ENCODE measurements at places on chromosomes 4 and X.

DNA sequence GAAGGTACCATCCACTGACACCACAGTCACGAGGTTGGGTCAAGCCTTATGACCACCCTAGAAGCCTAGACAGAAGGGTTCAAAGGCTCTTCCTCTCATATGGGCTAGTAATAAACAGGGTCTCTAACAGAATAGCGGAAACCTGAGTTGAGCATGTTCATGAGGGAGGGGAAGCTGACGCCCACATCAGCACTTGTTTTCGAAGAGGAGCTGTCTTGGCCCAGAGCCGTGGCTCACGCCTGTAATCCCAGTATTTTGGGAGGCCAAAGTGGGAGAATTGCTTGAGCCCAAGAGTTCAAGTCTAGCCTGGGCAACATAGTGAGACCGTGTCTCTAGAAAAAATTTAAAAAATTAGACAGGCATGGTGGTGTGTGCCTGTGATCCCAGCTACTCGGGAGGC lies 21.5 kb upstream of the TMSB4X start:
- no peak for DNase-seq

GRCh38 chrX:120662662-120663061 lies 32.8 kb upstream of the C1GALT1C1 start:
- DNase-seq = no peak

DNA sequence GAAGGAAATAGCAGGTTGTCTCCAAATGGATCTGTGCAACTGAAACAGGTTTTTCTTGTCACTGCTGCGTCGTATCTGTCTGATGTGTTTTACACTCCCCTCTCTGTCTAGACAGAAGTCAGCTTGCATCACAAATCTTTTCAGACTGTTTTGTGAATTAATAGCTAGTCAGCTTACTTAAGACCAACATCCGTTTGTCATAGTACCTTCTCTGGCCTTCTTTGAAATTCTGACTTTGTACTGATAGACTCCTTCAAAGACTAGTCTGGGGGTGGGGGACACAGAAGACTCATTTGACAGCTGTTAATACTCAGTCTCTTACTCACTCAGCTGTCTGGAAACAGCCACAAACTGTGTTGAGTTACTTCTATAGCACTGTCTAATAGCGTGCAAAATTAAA lies 197.8 kb downstream of the PALLD start:
- DNase-seq = no peak

- DNase-seq = peak; percentile 9
Observed at GRCh38 chr4:121307445-121308327, 73.1 kb downstream of the QRFPR start.

DNA sequence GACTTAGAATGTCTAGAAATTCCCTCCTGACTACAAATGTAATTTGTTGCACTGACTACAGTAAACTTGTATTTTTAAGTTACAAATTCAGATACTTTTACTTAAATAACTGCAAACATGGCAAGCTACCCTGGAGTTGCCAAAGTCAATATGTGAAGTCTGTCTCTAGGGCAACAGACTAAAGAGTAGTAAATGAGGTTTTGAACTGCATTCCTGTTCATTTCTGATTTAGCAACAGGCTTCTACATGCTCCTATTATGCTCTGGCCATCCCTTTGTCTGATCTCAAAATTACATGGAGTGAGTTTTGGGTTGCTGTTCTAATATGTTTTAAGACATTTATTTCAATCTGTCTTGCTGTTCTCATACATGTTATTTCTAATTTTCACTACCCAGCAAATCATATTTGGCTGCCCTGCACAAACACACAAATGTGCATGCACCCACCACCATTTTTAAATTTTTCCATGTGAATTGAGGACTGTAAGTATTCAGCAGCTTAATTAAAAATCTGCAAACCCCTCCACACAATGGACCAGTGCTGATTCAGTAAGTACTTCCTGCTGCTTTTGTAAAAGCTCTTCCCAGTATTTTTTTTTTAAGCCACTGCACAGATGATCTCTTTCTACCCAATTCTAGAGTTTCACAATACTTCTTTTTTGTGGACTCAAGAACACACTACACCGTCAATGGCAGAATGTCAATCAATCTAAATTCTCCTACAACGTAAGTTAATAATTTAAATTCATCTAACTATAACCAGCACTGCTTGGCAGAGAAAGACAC lies 26.7 kb downstream of the SH3RF1 start:
- no peak for DNase-seq

GRCh38 chr4:24930151-24930550 lies 17.3 kb upstream of the CCDC149 start:
- DNase-seq = no peak
